ENCODE measurements at places on chromosomes 7 and 10.

DNA sequence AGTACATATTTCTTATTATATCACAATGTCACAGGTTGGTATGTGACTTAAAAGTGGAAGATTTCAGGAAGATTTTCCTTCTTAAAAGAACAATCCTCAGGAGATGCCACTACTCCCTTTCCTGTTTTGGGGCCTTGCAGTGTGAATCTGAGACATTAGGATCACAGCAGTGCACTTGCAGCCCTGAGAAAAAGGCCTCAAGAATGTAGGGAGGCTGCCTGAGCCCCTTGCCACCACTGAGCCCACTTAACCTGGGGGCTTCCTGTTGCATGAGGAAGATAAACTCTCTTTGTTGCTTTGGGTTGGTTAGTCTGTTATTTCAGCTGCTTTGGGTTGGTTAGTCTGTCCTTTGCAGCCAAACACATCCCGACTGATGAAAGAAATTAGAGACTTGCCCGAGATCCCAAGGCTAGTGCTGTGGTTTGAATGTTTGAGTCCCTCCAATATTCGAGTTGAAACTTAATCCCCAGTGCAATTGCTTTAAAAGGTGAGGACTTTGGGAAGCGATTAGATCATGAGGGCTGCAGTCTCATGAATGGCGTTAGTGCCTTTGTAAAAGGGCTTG is 151.3 kb upstream of the SP4 start:
- no peak for DNase-seq

GRCh38 chr7:50330696-50331095 is 26.2 kb downstream of the IKZF1 start:
- no peak for DNase-seq

GRCh38 chr7:113664867-113665266 is 253.9 kb downstream of the PPP1R3A start:
- DNase-seq: no peak

- peak; percentile 24 for DNase-seq
Measured at GRCh38 chr7:44618753-44619152, 12.3 kb downstream of the OGDH start.

- DNase-seq: no peak
Measured at GRCh38 chr10:93454736-93455135, 27.4 kb downstream of the MYOF start.

DNA sequence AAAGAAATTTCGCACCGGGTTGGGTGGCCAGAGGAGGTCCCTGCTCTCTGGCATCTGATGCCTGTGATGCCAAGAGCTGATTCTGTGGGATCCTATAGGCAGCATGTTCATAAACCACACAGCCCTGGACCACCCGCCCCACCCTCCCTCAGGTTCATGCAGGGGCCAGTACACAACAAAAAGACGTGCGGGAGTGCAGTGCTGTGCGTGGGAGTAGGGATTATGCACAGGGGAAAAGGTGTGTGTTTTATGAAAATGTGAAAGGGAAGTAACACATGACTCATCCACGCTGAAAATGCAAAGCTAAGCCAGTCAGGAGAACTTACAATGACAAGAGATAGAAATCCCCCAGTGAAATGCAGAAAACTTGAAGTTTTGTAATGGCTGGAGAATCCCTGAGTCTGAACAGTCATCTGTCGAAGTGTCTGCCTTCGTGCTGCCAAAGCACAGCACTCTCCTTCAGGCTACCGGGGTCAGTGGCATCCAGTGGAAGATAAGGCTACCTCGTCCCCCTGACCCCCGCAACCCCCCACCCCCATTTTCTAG is 1.1 kb downstream of the KIAA1217 start:
- DNase-seq: peak; percentile 73

- no peak for DNase-seq
Measured at GRCh38 chr10:22760025-22760424, 45.6 kb upstream of the PIP4K2A start.
